T-helper 17 cell (primary cell): ENCODE measurements at places on chromosomes 6 and 20.

DNA sequence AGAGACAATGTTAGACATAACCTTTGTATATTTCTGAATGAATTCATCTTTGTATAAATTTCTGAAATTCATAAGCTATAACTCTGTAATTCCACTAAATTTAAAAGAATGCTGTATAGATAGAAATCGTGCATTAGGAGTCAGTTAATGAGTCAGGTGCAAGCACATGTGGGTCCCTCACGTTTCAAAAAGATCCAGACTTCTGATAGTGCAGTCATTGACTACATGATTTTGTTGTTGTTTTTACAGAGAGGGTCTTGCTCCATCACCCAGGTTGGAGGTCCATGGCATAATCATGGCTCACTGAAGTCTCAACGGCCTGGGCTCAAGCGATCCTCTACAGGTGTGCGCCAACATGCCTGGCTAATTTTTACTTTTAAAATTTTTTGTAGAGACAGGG, 14.6 kb downstream of the ESF1 start:
- DNase-seq = no peak

- no peak for DNase-seq
Observed at GRCh38 chr6:113352831-113353230, 504.3 kb upstream of the MARCKS start.

DNA sequence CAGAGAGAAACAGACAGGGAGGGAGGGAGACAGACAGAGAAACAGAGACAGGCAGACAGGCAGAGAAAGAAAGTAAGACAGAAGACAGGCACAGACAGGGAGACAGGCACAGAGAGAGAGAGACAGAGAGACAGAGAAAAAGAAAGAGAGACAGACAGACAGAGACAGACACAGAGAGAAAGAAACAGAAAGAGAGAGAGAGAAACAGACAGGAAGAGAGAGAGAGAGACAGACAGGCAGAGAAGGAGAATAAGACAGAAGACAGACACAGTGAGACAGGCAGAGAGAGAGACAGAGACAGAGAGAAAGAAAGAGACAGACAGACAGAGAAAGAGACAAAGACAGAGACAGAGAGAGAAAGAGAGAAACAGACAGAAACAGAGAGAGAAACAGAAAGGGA, 754.8 kb upstream of the DEFB115 start:
- no peak for DNase-seq

GRCh38 chr6:106431972-106432371, 71.5 kb downstream of the CRYBG1 start:
- DNase-seq = no peak

GRCh38 chr6:90468080-90468479, 118.8 kb downstream of the MAP3K7 start:
- no peak for DNase-seq

DNA sequence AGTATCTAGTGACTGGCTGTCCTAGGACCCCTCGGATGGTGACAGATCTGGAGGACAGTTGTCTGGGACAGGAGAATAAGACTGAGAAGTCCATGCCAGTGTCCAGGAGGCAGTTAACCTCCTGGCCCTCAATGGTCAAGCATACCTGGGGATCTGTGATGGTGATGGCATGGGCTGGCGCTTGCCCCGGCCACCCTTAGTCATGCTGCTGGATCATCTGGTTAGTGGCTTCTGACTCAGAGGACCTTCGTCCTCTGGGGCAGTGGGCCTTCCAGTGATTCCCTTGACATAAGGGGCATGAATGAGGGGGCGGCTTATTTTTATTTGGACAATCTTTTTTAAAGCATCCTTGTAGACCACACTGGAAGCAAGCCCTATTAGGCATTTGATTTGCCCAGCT, 24.0 kb upstream of the SF3B5 start:
- no peak for DNase-seq

GRCh38 chr20:25859649-25860530, 163.2 kb upstream of the ZNF337 start:
- DNase-seq = peak; percentile 60

DNA sequence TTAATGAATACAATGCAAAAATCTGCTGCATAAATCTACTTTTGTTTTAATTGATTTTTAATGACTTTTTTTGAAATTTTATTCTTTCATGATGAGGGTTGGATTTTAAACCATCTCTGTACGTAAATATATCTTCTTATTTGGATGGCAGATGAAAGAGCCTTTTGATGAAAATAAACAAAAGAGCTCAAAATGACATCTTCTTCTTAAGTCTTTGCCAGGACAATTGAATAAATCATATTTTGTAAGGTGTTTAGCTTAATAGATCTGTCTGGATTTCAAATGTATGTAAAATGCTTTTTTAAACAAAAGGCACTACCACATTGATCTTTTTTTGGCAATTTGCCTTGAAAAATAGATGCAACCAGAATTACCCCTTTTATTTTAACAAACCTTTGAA, 39.3 kb downstream of the KIF6 start:
- no peak for DNase-seq

DNA sequence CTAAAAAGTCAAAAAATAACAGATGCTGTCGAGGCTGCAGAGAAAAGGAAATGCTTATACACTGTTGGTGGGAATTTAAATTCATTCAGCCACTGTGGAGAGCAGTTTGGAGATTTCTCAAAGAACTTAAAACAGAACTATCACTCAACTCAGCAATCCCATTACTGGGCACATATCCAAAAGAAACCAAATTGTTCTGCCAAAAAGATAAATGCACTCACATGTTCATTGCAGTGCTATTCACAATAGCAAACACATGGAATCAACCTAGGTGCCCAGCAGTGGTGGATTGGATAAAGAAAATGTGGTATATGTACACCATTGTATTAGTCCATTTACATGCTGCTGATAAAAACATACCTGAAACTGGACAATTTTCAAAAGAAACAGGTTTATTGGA, 116.0 kb upstream of the VGLL2 start:
- no peak for DNase-seq

GRCh38 chr6:118984342-118984741, 49.4 kb upstream of the MCM9 start:
- DNase-seq = no peak

DNA sequence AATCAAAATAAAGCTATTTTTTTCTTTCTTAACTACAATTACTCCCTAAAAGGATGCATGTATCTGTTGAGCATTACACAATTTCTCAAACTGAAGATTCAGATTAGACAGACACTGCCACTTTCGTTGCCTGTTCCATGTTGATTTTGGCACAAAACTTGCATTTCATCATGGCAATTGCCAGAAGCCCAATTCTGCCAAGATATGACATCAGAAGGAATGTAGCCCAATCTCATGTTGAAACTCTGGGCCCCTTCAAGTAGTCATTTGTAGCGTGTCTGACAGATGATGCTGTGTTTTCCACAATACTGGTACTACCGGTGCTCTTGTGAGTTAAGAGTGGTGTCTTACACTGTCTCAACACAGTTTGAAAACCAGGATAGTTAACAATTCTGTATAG, 705.4 kb downstream of the PTPRT start:
- DNase-seq = no peak

DNA sequence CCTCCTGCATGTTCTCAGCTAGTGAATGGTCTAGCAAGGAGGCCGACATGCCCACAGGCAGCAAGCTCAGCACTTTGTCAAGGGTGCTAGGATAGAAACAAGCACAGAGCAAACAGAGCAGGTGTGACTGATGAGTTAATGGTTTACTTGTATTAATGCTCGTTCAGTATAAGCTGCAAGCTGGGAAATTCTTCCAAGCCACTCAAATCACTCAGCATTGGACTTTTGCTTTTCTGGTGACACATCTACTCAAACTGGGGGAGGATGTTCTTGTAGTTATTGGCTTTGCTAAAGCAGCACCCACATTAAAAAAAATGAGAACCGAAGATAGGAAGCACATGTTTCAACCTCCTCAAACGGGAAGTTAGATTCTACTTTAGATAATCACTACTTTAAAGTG, 43.1 kb upstream of the NEDD9 start:
- no peak for DNase-seq

DNA sequence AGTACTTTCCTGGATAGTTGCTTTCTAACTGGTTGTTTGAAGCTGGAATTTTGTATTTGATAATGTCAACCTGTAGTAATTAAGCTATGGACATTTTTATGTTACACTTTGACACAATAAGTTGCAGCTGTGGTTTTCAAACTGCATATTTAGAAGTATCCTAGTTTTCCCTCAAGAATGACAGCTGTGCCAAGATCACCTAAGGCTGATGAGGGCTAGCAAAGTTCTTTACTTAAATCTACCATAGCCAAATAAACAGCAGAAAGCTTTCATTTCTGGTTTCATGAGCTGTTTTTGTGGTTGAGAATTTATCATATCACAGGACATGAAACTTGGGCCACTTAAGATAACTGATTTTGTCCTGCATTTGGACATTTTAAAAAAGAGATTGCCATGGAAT, 30.6 kb downstream of the FAM229B start:
- no peak for DNase-seq

DNA sequence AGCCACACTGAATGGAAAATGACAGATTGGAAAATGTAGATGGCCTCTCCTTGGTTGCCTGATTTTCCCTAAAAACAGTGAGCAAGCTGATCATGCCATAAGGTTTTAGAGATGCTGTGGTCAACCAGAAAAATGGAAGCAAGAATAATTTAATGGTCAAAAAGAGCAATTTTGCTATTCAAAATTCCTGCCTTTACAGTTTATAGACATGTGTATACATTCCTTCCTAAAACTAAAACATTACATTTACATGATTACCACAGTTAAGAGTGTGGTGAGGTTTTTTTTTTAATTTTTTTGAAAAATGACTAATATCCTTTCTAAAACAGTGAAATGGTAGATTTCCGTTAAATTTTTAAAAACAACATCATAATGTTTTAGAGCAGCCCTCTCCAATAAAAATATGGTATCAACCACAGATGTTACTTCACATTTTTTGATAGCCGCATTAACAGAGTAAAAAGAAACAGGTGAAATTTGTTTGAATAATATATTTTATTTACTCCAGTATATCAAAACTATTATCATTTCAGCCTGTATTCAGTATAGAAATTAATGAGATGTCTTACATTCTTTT, 407.0 kb upstream of the SOX4 start:
- DNase-seq = no peak

DNA sequence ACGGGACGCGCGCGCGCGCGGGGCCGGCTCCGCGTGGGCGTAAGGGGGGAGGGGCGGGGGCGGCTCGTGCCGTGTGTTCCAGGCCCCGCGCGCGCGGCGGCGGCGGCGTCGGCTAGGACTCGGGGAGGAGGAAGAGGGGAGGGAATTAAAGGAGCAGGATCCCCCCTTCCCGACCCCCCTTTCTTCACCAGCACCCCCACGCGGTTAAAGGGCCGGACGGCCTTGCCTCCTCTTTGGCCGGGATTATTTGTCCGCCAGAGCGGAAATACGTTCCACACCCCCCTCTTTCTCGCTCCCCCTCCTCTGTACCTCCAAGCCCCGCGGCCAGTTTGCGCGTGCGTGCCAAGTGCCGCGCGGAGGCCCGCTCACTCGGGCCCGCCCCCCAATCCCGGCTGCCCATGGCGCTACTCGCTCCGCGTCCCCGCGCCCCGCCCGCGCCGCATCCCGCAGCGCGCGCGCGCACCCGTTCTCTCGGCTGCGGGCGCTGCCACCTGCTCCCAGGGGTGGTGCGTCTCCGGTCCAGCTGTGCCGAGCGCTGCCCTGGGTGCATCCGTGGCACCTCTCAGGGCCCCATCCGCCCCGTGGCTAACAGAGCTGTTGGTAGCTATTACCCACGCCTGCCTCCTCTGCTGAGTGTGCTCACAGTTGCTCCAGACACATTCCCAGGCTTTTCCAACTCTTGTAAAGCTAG, at the start of gene ZBTB12:
ZBTB12 (minus strand) TSS at position 134 of the 691 bp plus-strand sequence. CDS start 781 bp downstream, outside the sequence.
- peak; percentile 81 for DNase-seq

GRCh38 chr6:87501809-87502572, 29.2 kb downstream of the SLC35A1 start:
- DNase-seq = no peak

GRCh38 chr20:3434232-3434631, 26.8 kb upstream of the DNAAF9 start:
- DNase-seq = no peak

GRCh38 chr6:90074161-90074850, 180.0 kb downstream of the GJA10 start:
- DNase-seq = no peak

DNA sequence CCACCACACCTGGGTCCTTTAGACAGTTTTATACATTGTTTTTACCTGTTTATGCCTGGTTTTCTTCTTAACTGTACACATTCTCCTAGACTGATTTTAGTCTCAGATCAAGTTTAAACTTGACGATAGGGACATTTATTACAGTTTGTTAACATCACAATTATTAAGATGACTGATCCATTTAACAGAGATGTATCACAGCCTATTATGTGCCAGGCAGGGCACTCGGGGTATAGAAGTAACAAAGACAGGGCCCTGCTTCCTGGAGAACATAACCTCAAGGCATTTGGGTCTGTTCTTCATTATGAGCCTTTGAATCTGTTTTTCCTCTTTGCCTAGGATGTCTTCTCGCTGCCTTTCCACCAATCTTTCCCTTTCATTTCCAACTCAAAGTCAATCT, 380.5 kb downstream of the ESR1 start:
- no peak for DNase-seq

DNA sequence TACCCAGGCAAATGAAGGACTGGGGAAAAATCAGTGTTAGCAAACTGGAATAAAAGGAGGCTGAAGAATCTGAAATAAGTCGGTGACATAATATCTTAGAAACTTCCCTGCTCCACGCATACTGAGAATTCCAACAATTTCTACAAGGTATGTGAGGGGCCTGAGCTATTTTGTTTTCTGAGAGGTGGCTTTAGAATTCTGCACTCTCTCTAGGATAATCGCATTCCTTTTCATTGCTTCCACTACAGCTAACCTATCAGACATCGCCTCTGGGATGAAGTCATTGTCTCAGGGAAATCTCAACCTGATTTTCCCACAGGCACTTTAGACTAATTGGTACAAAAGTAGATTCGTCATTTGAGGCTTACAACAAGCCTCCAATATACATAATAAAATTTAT, 740.8 kb downstream of the PHF3 start:
- no peak for DNase-seq

DNA sequence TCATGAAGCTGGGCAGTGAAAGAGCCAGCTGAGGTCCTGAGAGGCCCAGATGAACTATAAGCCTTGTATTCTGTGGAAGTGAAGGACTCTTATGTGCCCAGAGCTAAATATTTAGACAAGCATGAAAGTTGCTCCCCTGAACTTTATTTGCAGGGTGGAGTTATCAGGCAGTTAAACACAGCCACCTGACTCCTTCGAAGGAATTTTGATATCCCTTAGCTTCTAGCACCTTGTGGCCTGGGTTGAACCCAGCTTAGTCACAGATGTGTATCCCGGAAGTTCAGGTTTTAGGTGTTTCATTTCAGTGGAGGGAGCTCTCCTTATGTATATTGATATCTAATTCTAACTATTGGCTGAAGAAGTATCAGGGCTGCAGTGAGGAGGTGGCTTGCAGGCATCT, 20.4 kb downstream of the NR2E1 start:
- DNase-seq = no peak

GRCh38 chr6:1621070-1621701, 11.5 kb downstream of the FOXC1 start:
- no peak for DNase-seq

DNA sequence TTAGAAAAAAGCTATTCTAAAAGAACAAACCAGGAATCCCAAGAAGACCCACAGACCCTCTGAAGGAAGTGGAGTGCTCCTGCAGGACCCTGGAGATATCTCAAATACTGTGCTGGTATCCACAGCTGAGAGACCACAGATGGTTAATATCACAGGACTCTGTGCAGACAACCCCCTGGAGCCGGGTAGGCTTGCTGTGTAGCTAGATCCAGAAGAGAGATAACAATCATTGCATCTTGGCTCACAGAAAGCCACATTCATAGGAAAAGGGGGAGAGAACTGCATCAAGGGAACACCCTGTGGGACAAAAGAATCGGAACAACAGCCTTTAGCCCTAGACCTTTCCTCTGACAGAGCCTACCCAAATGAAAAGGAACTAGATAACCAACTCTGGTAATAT, 689.5 kb downstream of the PHF3 start:
- DNase-seq = no peak
